ENCODE measurements at places on chromosomes 11 and 22.

GRCh38 chr22:30892286-30892685, 76.3 kb downstream of the MORC2 start:
- no peak for DNase-seq

GRCh38 chr11:64233913-64234586, at the start of gene VEGFB:
VEGFB (plus strand) TSS chr11:64234584; CDS start chr11:64234834, 250 bp downstream.
- no peak for DNase-seq

- DNase-seq = no peak
Measured at GRCh38 chr11:35546317-35546716, 20.9 kb upstream of the PAMR1 start.

- peak; percentile 99 for DNase-seq
Measured at GRCh38 chr11:62841361-62842170, 2.2 kb upstream of the WDR74 start.

- DNase-seq = no peak
Measured at GRCh38 chr22:45843031-45843430, 133.9 kb downstream of the WNT7B start.

- no peak for DNase-seq
Measured at GRCh38 chr11:86255896-86256295, 11.3 kb downstream of the EED start.

- no peak for DNase-seq
Measured at GRCh38 chr11:86108191-86108590, 39.3 kb upstream of the PICALM start.

- no peak for DNase-seq
Measured at GRCh38 chr11:107282195-107282594, 175.4 kb downstream of the CWF19L2 start.

DNA sequence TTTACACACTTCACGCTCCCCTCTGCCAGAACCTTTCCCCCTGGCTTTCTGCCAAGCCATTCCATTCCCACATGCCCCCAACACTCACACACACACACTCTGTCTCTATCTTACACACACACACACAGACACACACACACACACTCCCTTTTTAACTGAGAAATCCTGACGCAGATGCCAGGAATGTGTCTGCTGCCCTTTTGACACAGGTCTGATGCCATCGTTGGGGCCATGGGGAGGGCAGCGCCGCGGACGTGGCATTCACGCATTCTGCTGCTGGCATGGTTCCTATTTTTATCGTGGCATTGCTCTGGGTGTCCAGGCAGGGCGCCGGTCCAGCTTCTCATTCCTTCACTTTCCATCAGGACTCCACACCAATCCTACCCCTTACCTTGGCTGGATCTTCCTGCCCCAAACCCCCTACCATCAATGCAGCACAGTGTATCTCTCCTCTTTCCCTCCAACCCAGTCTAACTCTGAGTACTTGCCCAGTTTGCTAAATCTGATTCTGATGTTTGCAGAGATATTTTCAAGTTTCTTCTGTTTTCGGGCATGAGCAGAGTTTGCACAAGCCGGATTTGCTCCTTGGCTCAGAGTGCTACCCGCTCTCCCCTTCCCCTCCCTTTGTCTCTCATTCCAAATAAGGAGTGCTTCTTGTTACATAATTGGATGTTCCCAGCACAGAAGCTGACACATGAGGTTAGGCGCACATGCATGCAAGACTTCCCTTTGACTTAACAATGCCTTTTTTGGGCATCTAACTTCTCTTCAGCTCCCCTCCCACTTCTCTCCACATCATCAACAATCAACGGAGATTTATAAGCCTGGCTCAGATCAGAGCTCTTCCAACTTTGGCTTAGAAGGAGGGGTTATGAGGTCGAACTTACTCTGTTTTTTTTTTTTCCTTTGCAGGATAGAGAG, 18.8 kb downstream of the SNX19 start:
- peak; percentile 93 for DNase-seq

GRCh38 chr22:26168939-26169314, 335 bp upstream of the SEZ6L start:
- DNase-seq = no peak

DNA sequence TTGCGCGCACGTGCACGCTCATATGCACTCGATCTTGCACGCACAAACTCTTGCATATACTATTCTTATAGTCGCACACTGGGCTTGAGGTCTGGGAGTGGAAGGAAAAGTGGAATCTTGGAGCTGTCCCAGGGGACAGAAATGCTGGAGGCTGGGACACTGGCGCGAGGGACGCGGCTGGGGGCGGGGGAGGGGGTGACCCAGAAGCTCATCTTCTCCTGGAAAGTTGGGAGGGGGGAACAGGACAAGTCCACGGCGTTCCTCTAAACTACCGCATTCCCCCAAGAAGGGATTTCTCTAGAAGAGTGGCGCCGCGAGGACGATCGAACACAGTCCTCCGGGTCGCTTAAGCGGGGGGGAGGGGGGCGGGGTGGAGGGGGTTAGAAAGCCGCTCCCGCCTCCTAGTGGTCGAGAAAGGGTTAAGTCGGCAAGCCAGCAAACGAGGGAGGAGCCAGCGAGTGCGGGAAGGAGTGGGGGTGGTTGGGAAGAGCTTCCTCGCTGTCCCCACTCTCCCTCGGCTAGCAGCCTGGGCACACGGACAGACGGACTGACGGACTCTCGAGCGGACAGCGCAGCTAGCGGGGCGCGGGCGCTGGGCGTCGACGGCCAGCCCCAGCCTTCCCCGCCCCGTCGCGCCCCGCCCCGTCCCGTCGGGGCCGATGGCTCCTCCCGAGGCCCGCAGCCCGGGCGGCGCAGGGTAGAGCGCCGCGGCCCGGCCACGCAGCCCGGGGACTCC, at the start of gene RTN4RL2:
RTN4RL2 (plus strand) TSS at position 507 of the 736 bp plus-strand sequence. CDS start 338 bp downstream, outside the sequence.
- no peak for DNase-seq

- no peak for DNase-seq
Measured at GRCh38 chr11:78281511-78281910, 92.8 kb downstream of the USP35 start.

DNA sequence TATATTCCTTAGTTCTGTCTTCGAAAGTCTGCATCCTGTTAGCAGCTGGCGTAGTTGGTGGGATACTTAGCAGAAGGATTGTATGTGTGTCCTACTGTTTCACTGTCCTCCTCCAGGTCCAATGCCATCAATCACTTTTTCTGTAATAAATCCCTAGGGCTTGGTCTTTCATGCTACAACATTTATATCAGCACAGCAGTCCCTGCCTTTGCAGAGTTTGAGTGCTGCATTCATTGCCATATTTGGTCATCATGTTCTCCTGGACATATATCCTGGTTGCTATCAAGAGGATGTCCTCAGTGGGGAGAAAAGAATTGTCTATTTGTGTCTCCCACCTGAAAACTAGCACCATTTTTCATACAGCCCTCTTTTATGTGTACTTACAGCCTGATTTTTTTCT, 67.0 kb downstream of the OR5AK2 start:
- no peak for DNase-seq

GRCh38 chr22:50151571-50152537, 18.7 kb upstream of the PANX2 start:
- DNase-seq = no peak

DNA sequence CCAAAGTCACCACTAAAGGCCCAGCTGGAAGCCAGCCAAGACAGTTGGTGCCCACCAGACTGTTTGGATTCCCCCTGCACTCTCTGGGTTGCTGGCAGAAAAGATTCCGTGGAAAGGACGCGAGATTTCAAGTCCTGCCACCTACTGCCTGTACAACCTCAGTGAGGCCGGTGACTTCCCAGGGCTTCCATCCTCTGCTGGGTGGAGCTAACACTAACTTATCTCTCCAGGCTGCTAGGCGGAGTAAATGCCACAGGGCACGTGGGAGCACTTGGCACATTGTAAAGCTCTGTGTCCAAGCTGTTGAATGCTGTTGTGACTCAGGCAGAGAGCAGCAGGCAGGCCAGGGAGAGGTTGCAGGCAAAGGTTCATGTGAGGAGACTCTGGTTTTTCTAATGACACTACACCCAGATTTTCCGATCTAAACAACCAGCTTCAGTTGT, 50.9 kb upstream of the CDON start:
- peak; percentile 96 for DNase-seq

- no peak for DNase-seq
Measured at GRCh38 chr11:28759311-28759710, 651.1 kb downstream of the METTL15 start.

- DNase-seq = no peak
Measured at GRCh38 chr22:41511521-41511968, 32.7 kb downstream of the POLR3H start.

DNA sequence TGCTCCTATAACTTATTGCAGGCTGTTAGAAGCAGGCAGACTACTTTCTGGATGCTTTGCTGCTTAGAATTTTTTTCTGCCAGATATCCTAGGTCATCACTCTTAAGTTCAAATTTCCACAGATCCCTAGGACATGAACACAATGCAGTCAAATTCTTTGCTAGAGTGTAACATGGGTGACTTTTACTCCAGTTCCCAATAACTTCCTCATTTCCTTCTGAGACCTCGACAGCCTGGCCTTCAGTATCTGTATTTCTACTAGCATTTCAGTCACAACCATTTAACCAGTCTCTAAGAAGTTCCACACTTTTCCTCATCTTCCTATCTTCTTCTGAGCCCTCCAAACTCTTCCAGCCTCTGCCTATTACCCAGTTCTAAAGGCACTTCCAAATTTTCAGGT, 60.4 kb upstream of the ZBED5 start:
- DNase-seq = no peak

DNA sequence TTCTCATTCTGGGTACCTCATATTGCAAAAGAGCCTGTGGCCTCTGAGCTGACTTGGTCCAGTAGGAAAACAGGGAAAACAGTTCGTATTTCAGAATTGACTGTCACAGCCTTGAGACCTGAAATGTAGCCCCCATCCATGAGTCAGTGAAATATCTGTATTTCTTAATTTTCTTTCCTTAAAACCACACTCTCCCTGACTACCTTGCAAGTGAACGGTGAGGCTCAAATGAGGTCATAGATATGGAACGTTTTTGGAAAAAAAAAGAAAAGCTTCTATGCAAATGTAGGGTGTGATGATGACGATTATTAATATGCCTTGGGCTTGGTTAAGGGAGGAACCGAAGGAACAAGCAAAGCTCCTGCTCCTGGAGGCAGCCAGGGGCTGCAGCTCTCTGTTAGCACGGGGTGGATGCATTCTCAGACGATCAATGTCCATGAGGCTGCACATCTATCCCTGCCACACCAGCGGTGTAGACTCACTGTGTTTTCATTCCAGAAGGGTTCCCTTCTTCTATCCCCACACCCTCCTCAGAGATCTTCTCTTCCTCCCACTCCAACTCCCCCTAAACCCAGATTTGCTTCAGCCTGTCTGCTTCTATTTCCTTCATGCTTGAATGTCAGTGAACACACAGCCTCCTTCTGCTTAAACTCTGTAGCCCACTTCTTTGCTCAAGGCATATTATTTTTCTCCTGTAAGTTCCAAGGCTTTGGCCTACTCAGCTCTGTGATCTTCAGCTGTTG, 29.2 kb upstream of the SCN3B start:
- DNase-seq = no peak

GRCh38 chr11:69475866-69476471, 5.5 kb upstream of the LINC01488 start:
- no peak for DNase-seq

- DNase-seq = no peak
Measured at GRCh38 chr11:95996621-95997235, 72.8 kb upstream of the MTMR2 start.

DNA sequence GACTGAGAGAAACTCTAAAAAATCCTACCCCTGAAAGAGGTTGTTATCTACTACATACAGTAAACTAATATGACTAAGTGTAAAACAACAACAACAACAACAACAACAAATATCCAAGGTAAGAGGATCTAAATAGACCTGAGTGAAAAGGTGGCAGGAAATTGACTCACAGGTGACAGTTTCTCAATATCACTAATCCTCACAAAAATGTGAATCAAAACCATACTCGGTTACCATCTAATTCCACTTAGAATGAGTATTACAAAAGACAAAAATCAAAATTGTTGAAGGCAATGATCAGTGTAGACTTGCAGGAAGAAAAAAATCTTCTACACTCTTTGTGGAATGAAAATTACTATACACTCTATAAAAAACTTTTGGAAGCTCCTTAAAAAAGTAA, 17.5 kb downstream of the RGL4 start:
- no peak for DNase-seq

GRCh38 chr11:127338380-127339259, 338.1 kb upstream of the KIRREL3 start:
- no peak for DNase-seq

DNA sequence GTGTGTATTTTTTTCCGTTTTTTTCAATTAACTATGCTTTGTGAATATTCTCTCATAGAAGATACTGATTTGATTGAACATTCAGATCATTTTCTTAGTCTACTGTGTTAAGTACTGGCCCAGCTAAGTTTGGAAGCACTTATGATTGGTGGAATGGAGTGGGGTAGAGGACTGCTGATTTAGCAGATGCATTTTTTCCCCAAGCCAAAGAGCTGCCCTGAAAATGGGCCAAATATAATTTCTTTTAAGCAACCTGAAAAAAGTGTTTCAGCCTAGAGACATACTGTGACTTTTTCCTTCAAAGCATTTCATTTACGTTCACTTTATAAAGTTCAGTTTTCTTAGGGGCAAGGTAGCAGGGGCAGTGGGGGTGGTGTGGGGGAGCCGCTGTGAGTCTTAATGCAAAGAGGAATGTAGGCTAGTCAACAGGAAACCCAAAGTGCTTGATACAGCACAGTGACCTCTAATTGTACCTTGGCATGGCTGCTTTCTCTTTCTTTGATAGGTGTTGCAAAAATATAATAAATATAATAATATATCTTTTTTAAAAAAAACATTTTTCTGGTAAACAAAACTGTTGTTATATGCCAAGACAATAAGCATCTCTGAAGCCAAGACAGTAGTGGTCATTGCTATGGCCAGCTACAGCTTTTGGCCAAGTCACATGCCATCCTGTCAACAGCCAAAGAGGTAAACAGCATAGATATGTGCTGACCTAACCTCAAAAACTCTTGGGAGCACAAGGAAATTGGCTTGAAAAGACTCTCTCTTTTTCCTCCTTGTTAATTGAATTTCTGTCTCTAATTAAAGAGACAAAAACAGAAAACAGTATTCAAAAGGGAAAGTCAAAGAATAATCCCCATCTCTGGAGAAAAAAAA, 58.8 kb downstream of the LIF start:
- DNase-seq = no peak

- no peak for DNase-seq
Measured at GRCh38 chr11:71102251-71102995, 150.0 kb downstream of the SHANK2 start.

DNA sequence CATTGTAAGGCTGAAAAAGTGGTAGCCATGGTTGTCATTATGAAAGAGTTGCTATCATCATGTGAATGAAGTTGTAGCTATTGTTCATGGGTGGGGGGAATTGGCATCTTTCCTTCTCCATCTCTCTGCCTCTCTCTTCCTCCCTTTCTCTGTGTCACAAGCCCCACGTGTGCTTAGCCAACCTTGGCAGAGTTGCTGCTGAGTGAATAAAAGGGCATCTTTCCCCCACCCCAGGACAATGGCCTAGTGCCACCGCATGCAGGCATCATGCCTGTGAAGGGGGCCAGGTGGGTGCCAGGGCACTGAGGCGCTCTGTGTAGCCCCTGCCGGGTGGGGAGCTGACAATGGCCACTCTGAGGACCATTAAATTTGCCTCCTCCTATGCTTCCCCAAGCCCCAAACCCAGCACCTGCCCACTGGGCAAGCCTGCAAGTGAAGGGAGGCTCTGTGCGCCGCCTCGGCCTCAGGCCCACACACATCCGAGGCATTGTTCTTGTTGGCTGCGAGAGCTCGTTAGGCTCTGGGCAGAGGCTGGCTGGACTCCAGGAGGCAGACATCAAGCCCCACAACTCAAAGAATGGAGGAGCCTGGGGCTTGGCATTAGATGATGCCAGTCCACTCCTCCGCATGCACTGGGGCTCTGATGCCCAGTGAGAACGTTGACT, 103.9 kb downstream of the SEZ6L start:
- DNase-seq = no peak

Measured in AG09319 (cell line).